Hepatic stellate cell (primary cell): ENCODE measurements at places on chromosomes 16 and 17.

- DNase-seq = no peak
Measured at GRCh38 chr16:79247386-79247785, 353.2 kb downstream of the MAF start.

DNA sequence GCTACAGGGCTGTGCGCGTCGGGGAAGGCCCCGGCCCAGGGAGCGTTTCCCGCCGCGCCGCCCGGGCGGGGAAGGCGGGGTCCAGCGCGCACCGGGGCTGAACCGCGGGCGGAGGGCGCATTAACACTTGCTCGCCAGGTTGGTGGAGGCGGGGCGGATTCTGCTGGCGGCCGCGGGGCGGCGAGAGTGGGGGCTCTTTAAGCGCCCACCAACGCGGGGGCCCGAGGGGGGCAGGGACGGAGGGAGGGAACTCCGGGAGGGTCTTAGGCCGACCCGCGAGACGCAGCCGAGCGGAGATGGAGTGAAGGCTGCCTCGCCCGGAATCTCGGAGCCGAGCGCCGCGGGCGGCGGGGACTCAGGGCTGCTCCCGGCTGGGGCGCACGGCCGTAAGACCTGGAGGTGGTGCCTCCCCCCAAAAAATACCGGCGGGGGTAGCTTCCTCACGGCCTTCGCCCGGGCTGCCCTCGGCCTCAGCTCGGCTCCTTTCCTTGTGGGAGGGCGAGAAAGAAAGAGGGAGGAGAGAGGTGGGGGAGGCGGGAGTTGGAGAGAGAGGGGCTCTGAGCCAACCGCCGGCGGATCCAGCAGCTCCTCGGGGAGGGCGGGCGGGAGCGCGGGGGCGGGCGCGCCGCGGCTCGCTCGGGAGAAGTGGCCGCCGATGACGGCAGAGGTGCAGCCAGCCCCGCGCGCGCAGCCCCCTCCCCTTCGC is 415 bp upstream of the FOXF1 start:
- peak; percentile 91 for DNase-seq

DNA sequence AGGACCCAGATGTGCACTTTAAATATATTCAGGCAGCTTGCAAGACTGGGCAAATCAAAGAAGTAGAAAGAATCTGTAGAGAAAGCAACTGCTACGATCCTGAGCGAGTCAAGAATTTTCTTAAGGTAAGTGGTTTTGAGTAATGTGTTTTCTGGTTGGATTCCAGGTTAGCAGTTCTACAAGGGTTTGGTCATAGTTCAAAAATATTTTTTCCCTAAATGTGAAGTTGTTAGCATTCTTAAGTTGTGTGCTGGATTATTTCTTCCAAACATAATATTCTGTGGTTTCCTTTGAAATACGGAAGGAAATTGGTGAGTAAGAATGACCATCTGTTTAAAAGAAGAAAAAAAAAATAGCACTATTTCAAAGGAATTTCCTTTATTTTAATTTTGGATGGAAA is 38.4 kb downstream of the PTRH2 start:
- peak; percentile 24 for DNase-seq

DNA sequence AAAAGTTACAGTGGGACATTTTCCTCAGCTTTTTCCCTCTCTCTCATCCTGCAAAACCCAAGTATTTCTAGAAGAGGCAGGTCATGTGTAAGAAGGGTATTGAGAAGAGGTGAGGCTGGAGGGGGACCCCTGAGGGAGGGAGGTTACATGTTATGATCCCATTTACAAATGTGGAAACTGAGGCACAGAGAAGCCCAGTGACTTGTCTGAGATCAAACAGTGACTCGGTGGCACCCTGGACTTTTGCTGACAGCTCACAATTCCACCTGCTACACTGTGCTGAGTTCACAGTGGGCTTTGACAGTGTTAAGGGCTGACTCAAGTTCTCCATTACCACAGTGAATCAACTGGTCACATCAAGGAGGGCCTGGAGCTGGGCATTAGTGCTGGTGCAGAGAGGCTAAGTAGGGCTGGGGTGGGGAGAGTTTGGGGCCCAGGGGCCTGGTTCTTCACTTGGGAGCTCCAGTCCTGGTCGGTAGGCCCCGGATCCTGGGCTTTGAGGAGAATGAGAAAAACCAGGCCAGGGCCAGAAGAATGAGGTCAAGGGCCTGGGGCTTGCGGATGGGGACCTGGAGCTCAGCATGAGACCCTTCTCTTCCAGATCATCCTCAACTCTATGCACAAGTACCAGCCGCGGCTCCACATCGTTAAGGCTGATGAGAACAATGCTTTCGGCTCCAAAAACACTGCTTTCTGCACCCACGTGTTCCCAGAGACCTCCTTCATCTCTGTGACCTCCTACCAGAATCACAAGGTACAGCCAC is 26.0 kb downstream of the TBX4 start:
- no peak for DNase-seq

DNA sequence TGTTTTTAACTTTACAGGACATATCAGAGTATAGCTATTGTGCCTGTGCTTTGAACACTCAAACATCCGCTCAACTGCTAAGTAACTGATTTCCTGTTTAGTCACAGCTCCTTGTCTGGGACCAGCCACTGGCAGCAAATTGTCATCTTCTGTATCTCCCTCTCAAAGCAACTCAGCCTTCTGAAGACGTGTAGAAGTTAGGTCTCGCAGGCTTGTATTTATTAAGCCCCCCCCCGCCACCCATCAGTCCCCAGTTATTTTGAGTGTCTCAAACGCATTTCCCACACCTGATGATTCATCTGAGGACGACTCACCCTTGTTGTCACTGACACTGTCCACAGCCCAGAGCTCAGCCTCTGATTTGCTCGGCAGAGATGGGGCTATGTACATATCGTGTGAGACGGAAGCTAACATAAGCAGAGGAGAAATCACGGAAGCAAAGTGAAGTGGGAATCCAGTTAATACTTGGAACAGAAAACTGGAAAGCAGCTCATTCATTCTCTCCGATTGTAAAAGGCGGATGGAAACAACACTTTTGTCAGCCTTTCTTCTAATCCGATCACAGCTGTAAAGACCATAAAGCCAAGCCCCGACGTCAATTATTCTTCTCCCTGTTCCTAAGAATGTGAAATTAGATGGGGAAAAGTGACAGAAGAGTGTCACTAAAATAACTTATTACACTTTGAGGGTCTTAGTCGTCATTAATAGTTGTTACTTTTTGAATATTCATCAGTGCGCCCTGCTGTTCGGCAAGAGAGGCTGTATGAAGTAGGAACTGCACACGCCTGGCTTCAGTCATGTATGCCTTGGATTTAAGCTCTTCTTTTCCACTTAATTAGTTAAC is 64.2 kb downstream of the PITPNC1 start:
- DNase-seq = peak; percentile 80

DNA sequence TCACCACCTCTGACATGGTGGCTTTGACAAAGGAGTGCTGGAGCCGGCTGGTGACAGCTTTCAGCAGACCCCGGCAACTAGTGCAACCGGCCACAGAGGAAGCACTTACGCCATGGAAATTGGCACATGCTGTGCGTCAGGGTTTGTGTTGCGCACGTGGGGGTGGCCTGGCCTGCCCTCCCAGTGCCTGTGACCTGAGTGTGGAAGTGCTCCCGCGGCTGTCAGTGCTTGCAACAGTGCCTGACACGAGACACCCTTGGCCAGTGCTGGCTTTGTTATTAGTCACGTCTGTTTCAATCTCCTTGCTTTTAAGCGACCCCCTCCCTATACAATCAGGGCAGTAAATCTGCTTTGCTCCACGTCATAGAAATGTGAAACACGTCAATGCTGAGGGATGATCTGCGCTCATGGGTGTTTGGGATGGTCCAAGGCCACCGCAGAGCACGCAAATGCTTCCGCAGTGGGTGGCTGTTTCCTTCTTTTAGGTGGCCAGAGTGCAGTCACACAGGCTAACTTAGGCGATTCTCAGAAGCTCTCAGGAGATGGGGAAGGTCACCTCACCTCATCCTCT is 64.3 kb downstream of the PGS1 start:
- DNase-seq = no peak
